ENCODE measurements at places on chromosomes 1 and 21.

DNA sequence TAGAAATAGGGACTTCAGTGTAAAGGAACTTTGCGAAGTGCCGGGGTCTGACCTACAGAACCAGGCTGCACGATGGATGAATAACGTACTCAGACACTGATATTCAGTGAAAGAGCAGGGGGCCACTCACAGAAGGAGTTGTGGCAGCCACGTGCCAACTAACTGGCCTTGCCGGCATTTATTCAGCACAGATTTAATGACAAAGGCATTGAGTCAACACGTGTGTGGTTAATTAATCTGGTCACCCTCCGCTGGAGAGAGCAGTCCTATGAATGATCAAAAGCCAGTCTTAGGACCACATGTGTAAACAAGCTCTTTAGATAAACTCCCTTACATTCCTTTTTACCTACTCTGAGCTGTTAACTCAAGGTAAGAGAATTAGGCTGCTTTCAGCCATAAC lies 6.2 kb upstream of the B3GALT2 start:
- no peak for DNase-seq

DNA sequence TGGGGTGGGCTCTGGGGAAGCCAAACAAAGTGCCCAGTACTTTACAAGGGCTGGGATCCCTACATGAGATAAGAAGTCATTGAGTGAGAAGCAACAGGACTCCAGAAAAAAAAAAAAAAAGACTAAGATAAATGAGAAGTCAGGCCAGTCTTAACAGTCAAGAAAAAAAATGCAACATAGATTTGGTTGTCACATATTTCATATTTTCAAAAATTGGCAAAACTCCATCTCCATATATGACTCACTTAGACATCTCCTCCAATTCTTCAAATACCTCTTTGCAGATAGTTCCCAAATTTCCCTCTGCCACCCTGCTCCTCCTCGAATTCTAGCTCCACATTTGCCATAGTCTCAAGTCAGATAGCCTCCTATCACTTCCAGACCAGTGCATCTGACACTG lies 20.9 kb upstream of the SIPA1L2 start:
- DNase-seq = no peak

GRCh38 chr1:243890576-243890975 lies 40.5 kb upstream of the AKT3 start:
- DNase-seq = peak; percentile 91

- DNase-seq = no peak
Measured at GRCh38 chr1:234918961-234919761, 209.5 kb downstream of the TOMM20 start.

GRCh38 chr1:60678391-60678790 lies 404.0 kb upstream of the NFIA start:
- no peak for DNase-seq

DNA sequence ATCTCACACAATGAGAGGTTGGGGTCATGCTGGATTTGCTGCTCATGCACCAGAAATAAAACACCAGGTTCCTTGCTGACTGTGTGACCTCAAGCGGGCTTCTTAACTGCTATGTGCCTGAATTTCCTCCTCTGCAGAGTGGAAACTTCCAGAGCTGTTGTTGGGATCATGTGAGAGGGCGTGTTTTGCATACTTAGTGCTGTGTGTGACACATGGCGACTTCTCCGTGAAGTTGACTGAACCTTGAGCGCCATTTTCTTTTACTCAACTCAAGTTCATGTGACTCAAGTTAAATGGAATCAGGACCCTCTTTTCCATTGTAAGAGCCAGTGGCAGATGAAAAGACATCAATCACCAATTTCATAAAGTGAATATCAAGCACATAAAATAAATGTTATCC lies 224.0 kb downstream of the KIF26B start:
- DNase-seq = no peak

DNA sequence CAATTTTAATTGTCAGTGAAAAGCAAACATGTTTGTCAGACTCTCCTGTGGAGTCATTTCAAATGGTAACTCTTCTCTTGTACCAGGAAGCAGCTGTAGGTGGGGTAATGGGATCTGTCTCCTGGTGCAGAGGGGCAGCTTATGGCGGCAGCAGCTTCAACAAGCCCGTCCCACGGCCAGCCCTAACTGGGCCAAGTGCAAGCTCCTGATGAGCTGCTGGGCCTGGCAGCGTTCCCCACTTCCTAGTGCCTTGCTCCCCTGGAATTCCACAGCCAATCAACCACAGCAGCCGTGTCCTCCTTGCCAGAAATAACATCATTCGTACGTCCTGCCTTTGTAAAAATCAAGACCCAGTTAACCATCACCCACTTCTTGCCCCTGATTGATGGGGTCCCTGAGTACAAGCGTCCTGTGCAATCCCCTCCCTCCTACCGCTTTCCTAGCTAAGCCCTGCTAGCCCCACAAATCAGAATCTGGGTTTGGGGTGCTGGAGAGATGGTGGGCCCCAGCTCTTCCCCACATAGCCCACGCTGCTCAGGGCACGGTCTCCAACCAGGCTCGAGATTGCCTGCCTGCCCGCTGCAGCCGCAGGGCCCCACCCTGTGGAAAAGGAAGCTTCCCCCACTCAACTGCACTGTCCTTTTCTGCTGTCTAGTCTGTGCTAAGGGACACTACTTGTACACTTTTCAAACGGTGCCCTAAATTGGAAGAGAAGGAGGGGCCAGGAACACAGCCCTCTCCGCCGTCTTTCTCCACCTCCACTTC lies 61.2 kb downstream of the TOR1AIP2 start:
- DNase-seq = peak; percentile 20

- no peak for DNase-seq
Measured at GRCh38 chr1:217138799-217139466, 415.7 kb upstream of the ESRRG start.

DNA sequence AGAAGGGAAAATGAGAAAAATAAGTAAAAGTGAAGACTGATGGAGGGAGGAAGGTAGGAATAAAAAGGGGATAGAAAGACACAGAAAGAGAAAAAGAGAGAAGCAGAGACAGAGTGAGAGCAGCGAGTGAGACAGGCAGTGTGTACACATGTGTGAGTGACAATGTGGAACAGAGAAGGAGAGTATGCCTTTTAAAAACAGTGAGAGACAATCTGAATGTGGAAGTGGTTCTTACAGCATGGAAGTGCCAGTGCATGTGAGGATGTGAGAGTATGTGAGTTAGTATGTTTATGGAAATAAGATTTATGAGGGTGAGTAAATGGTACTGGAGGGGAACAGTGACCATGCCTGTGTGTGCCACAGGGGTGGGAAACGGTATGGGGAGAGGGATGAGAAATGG lies 1.2 kb downstream of the NEGR1 start:
- DNase-seq = peak; percentile 38

DNA sequence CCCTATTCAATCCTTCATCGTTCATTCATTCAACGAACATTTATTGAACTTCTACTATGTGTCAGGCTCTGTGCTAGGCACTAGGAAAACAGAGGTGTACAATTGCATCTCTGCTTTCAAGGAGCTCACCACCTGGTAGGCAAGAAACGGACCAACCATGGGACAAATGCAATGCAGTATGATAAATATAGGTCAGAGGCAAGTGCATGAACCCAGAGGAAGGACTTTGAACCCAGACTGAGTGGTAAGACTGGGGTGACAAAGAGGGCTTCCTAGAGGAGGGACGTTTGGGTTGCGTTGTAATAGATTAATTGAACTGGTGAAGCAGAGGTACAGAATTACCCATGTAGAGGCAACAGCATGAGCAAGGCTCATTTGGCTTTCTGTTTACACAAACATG lies 16.4 kb downstream of the CD2 start:
- DNase-seq = no peak

GRCh38 chr1:212226467-212226866 lies 58.7 kb upstream of the PPP2R5A start:
- no peak for DNase-seq

- DNase-seq = no peak
Measured at GRCh38 chr21:21158376-21158918, 160.2 kb downstream of the NCAM2 start.

GRCh38 chr1:19262047-19262446 lies 10.4 kb downstream of the MRTO4 start:
- no peak for DNase-seq

GRCh38 chr1:89279011-89279466 lies 6.4 kb upstream of the GBP5 start:
- DNase-seq = no peak

DNA sequence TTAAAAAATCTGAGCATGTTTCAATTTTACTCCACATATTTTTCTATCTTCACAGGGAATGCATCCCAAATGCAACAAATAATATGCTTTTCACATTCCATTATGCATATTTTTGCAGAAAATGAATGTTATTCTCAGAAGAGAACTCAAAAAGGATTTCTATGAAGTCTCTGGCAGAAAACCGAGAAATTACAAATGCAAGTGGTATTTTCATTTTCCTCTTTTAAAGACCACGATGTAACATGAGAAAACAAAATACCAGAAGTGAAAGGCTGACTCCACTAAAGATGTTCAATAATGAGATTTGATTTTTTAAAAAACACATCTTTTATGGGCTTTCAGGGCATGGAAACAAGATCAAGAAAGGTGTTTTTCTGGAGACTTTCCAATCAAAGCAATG lies 5.0 kb upstream of the PDC start:
- peak; percentile 22 for DNase-seq

GRCh38 chr1:17636612-17637011 lies 97.1 kb downstream of the ARHGEF10L start:
- peak; percentile 53 for DNase-seq

DNA sequence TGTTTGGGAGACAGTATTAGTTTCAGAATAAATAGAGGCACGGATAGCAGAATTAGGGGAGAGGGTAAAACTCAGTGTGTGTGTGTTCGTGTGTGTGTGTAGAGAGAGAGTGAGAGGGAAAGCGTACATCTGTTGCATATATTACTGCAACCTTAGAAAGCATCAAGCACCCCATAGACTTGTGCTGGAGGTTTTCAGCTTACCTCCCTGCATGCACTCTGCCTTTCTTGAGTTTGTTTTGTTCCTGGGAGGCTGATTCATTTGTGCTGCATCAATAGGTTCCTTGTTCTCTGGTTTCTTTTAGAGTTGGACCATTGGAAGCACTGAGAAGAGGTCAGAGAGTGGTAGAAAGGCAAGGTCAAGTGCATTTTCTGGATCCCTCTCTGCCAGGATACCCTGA lies 104.4 kb upstream of the KCNK1 start:
- DNase-seq = no peak

DNA sequence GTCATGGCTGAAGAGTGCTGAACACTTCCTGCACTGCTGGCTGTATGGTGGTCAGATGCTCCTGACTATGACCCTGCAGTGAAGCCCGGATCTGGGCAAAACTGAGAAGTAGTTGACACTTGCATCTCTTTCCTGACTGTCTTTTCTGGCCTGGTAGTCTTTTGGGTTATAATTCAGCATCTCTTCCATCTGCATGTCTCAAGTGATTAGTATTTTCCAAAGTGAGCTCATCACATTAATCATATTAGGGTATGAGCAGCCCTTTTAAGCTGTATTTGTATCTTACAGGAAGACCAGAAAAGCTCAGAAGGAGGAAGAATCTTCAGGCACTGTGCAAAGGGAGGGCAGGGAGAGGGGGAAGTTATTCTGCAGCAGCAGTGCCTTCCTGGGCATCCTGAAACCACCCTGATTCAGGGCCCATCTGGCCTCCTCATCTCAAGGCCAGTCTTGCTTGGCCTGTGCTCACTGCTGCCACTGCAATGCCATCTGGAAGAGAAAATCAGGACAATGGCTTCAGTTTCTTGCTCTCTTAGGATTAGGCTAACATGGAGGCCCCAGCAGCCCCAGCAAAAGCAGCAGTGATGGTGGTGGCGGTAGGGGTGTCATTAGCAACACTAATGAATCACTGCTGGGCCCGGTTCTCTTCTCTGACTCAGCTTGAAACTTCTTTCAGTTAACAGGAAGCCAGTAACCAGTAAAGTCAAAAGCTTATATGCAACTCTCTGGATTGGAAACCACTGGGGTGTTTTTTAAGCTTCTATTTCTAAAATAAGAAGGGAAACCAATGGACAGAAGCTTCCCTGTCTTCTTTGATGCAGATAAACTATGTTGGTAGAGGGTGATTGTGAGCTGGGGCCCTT lies 63.3 kb upstream of the WDR26 start:
- DNase-seq = peak; percentile 90

DNA sequence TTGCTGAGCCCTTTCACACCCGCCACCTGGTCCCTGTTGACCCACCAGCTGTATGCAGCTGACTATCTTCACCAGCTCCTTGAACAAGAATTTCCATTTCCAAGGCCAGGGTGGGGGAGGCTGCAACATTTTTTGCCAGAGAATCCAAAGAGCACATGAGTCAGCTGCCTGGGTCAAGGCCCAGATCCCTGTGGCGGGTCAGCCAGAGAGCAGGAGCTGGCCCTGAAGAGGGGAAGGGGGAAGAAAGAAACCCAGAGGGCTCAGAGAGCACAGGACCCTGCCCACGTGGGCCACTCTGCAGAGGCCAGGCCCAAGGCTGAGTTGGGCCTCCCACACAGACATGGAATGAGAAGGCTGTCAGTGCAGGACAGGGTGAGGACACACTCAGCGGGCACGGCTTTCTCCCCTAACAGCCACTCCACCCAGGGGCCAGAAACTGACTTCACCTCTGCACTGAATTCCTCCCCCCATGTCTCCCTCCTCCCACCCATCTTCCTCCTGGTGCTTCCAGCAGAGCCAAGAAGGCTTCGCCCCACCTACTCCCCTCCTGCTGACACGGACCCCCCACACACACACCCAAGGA lies 28.9 kb downstream of the S100A6 start:
- DNase-seq = peak; percentile 94

DNA sequence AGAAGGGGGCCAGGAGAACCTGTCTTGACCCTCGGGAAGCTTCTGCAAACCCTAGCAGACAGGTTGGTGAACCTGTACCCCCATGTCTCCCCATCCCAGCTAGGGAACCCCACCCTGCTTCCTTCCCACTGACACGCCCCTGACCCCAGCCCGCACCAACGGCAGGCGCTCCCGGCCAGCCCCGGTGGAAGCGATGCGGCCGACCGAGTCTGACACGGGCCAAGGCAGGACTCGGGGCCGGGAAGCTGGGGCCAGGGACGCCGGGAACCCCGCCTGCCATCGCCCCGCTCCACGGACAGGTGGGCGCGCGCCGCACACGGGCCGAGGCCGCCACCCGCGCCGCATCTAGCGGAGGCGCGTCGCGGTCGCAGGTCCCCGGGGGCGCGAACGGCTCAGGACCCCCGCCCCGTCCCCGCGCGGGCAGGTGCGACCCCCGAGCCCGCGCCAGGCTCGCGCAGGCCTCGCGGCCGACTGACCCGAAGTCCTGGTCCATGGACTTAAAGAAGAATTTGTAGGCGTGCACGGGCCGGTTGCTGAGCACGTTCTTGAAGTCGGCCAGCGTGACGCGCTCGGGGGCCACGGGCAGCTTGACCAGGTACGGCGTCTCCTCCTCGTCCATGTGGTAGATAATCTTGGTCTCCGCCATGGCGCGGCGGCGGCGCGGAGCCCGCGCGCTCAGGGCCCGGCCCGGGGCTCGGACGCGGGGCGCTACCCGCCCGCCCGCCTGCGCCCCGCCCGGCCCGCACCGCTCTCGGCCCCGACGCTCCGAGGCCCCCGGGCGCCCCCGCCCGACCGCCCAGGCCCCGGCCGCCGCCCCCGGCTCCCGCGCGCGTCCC lies 580 bp downstream of the DVL1 start:
- peak; percentile 47 for DNase-seq

DNA sequence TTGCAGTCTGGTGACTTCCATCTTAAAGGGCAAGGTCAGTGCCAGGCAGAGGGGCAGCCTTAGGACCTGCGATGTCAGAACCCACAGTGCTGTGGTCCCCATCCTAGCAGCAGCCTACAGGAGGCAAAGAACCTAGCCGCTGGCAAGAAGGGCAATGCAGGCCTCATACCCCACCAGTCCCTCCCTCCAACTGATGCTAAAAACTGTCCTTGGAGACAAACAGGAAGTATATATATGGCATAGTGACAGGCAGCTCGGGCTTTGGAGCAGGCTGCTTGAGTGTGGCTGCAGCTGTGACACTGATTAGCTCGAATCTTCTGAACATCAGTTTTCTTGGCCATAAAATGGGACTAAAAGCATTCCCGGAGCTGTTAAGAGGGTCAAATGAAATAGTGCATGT lies 156.0 kb upstream of the VAMP3 start:
- DNase-seq = no peak

Data from EH (cell line).